ENCODE measurements at places on chromosomes 1 and 21.

DNA sequence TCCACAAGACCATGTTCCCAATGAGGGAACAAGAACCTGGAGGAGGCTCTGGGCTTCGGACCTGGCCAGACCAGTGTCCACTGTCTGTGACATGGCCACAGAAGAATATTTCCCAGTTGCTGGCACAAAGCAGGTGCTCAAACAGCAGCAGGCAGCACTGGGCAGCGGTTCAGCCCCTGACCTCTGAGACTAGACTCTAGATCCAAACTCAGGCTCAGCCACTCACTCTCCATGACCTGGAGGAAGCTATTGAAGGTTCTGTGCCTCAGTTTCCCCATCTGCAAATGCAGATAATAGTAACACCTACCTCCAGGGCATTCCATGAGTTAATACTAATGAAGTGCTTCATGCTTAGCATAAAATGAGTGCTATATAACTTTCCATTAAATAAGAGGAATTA lies 8.0 kb downstream of the TMPRSS2 start:
- no peak for DNase-seq

GRCh38 chr1:55375617-55376258 lies 160.6 kb upstream of the USP24 start:
- peak; percentile 54 for DNase-seq

GRCh38 chr1:64173336-64173940 lies 30.0 kb upstream of the UBE2U start:
- DNase-seq: no peak

- DNase-seq: peak; percentile 15
Observed at GRCh38 chr1:236638945-236639344, 34.6 kb upstream of the HEATR1 start.

DNA sequence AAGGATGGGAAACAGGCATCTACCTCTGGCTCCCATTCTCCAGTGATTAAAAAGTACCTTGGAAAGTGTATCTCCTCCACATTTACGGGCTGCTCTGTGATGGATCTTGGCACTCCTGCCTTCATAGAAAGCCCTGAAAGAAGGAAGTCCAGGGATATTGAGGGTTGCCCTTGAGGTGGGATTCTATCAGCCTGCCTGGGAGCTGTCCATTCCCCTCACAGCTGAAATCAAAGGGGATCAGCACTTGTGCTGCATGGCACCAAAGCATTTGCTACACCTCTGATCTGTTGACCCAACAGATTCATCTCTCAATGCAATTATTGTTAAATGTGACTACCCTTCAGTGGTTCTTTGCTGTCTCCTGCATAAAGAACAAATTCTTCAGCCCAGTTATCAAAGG lies 442.0 kb upstream of the RUNX1 start:
- DNase-seq: no peak

- DNase-seq: no peak
Observed at GRCh38 chr1:233512538-233512937, 101.4 kb upstream of the KCNK1 start.

GRCh38 chr1:98940069-98940721 lies 64.5 kb downstream of the PLPPR5 start:
- no peak for DNase-seq

DNA sequence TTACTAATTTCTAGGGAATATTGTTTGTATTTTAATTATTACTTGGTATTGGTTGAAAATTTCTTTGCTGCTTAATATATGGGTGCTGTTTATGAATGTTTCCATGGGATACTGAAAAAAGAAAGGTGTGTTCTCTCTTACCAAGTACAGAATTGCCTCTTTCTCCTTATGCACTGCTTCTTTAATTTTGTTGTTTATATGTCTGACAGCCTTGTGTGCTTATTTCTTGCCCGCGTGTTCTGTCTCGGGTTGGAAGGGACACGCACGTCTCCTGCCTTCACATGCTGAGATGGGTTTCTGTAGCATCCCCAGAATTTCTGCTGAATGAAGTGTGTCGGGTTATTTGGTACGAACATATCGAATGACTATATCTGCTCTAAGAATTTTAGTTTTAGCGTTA lies 51.1 kb downstream of the AGPAT3 start:
- DNase-seq: no peak

GRCh38 chr1:40432644-40433390 lies 17.5 kb upstream of the ZFP69B start:
- DNase-seq: no peak

- DNase-seq: no peak
Observed at GRCh38 chr1:228457017-228457395, 30.2 kb upstream of the RNF187 start.

DNA sequence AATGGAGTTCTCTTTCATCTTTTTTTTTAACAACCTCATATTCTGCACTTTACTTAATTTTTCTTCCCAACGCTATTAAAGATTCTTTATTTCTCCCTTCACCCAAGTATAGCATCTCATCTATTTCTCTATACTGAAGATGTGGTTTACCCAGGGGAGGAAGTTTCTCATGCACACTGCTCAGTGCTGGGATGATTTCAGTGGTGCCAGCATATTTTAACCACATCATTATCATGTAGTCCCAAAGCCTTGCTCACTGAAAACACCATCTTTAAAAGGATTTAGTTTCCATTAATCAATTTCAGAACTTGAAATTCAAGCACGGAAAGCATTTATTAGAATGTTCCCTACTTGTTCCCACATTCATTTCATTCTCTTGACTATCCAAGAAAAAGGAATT lies 725.7 kb downstream of the USP25 start:
- DNase-seq: no peak

GRCh38 chr1:184069675-184070074 lies 18.1 kb downstream of the TSEN15 start:
- DNase-seq: no peak

GRCh38 chr1:179493323-179493722 lies 82.4 kb downstream of the NPHS2 start:
- DNase-seq: no peak

GRCh38 chr1:159172614-159173291 lies 1.3 kb downstream of the CADM3 start:
- DNase-seq: peak; percentile 84

GRCh38 chr1:43238085-43238484 lies 31.7 kb upstream of the TMEM125 start:
- peak; percentile 43 for DNase-seq

DNA sequence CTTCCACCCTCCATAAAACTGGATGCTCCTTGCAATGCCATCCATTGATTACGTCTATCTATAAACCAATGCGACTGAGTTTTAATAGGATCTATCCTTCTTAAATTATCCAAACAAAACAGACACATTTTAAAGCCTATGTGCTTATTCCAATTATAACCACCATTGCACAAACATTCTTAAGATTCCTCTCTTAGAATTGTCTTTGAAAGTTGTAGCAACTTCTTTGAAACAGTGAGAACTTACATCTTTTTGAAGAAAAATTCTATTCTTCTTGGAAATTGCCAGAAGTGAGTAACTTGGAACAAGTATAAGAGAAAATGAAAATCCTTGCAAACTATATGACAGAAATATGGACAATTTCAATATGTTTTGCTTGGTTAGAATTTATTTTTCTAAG lies at the start of gene KRTAP26-1:
Gene KRTAP26-1 (minus strand): TSS at position 101 of the 400 bp plus-strand sequence. CDS start 280 bp downstream, outside the sequence.
- no peak for DNase-seq

DNA sequence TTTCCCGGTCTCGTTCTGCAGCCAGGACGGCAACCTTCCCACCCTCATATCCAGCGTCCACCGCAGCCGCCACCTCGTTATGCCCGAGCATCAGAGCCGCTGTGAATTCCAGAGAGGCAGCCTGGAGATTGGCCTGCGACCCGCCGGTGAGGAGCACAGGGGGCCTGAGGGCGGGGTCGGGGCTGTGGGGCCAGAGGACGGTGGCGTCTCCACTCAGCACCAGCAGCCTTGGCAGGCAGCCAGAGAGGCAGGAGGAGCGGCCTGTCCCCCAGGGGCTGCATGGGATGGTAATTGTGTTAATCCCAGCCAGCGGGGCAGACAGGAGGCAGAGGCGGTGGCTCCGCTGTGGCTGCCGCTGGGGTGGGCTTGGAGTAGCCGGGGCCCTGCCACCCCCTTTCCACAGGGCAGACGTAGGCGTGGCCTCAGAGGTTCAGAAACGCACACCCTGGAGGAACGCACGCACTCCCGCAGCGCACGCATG lies 12.1 kb downstream of the SAMD11 start:
- peak; percentile 87 for DNase-seq

GRCh38 chr21:32307706-32308105 lies 9.1 kb downstream of the MRAP start:
- no peak for DNase-seq

GRCh38 chr1:63329621-63330330 lies 7.4 kb downstream of the FOXD3 start:
- peak; percentile 52 for DNase-seq

- no peak for DNase-seq
Observed at GRCh38 chr1:25664357-25665199, 48.0 kb downstream of the MAN1C1 start.

DNA sequence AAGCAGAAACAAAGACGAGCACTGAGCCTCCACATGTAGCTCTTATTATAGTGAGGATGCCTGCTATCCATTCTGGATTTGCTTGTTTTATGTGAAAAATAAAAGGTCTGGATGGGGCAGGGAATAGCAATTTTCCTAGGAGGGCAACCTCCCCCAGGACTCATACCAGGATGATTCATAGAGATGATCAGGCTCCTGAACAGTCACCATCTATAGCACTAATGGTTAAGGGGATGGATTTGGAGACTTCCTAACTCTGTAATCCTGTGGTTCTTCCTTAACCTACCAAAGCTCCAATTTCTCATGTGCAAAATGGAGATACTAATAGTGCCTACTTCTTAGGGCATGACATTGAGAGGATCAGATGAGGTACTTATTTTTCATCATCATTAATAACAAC lies 34.5 kb upstream of the CD58 start:
- no peak for DNase-seq

DNA sequence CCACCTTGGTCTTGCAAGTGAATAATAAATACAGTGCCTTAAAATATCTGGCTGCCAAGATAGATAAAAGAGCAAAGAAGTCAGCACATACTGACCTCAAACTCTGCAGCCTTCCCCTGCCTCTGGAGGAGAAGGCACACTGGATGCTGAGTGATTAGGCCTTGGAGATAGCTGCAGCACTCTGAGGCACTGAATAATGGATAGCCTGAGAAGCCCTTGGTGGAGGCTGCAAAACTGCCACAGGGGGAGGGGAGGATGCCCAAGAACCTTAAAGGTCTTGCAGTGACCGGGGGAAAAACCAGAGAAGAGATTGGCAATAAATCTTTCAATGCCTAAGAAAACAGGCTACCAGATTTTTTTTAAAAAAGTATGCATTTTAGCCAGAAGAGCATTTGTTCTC lies 167.4 kb upstream of the PRMT6 start:
- peak; percentile 41 for DNase-seq

- DNase-seq: no peak
Observed at GRCh38 chr1:216812966-216813365, 89.7 kb upstream of the ESRRG start.

DNA sequence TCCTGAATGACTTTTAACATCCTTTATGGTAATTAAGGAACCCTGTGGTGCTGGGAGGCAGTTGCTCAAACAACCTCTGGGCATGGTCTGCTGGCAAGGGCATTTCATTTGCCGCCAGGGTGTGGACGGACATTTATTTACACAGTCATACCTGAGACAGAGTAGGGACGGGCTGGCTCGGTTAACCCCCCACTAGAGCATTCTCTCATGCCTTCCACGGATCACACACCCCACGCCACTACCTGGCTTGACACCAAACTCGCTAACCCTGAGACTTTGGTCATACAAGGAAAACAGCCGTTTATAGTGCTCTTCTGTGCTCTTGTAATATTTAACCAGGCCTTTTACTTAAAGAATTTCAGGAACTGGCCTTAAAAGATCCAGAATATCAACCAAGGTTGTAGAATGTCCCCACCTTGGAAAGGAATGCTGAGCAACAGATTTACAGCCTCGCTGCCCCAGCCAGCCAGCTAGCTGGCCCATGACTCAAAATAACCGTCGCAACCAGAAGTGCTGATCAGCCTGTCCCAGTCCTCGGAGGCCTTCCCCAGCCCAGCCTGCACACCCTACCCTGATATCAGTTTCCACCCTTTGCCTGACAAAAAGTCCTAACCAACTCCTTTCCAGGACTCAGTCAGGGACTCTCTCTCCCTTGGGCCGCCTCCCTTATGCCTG lies 6.5 kb upstream of the PDXK start:
- no peak for DNase-seq

- DNase-seq: no peak
Observed at GRCh38 chr1:206783506-206783905, 11.2 kb upstream of the IL10 start.

- no peak for DNase-seq
Observed at GRCh38 chr21:29677326-29677725, 262.5 kb downstream of the GRIK1 start.

GRCh38 chr1:178580876-178581275 lies 68.0 kb downstream of the TEX35 start:
- DNase-seq: no peak

GRCh38 chr1:179297105-179297378 lies 3.4 kb downstream of the SOAT1 start:
- no peak for DNase-seq

DNA sequence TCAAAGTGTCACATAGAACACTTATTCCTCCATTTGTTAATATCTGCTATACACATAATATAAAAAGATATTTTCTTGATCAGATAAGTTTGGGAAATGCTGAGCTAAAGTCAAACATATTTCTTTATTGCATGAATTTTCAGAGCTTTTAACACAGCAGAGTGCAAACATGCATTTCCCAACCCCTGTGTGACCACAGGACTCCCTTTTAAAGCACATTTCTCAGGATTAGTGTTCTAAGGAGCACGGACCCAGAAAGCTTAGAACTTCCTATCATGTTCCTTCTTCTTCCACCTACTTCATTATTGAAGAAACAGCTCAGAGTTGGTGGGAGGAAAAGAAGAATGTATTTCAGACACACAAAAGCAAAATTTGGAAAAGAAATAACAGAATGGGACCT lies 109.1 kb upstream of the CDC42BPA start:
- no peak for DNase-seq

GRCh38 chr1:155210314-155211104 lies 2.0 kb downstream of the MTX1 start:
- no peak for DNase-seq

DNA sequence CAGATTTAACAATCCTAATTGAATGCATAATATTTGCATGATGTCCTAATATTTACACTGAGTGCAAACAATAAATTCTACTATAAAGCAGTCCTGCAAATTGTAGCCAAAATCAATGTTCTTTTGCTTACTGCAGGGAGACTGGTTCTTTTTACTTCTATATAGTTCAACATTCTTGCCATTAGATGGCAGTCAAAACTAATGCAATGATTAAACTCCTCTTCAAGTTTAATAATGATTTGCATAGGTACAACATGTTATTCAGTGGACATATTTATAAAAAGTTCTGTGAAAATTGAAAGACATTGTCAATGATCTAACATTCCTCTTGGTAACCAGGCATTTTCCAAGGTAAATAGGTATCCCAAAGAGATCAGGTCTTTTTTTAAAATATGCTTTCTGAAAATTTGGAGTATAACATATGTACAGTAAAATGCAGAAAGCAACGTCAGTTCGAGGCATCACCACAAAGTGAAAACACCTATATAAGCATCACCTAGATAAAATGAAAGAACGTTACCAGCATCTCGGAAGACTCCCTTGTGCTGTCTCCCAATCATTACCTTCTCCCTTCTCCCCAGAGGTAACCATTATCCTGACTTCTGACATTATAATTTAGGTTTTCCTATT lies 9.8 kb upstream of the FNBP1L start:
- peak; percentile 7 for DNase-seq

- no peak for DNase-seq
Observed at GRCh38 chr1:20399606-20400180, 86.3 kb downstream of the CAMK2N1 start.
